ENCODE measurements at places on chromosomes 1 and 21.

- DNase-seq = peak; percentile 52
Measured at GRCh38 chr1:27360159-27361043, 6.4 kb downstream of the MAP3K6 start.

GRCh38 chr1:247298124-247298481, 33.6 kb downstream of the ZNF496 start:
- no peak for DNase-seq

- DNase-seq = no peak
Measured at GRCh38 chr1:77271852-77272580, 9.8 kb upstream of the AK5 start.

DNA sequence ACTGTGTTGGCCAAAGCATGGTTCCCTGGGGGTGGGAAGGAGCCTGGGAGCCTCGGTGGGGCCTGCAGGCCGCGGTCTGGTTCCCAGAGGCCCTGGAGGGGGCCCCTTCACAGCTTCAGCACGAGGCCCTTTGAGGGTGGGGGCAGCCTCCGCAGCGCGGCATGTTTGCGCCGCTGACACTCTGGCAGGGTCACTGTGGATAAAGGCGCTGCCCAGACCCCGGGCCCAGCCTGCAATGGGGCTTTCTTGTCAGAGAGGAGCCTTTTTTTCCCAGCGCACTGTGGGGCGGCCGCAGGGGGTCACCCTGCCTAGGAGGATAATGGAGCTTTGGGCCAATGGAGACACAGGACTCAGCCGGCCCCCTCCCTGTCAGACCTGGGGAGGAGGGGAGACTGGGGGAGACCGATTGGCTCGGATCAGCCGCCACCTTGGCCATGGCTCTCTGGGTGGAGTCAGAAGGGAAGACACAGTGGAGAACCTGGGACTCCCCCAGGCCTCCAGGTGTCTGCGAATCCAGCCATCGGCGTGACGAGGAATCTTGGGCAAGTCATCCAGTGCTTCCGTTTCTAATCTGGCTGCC, 26.0 kb downstream of the EPHB2 start:
- no peak for DNase-seq

DNA sequence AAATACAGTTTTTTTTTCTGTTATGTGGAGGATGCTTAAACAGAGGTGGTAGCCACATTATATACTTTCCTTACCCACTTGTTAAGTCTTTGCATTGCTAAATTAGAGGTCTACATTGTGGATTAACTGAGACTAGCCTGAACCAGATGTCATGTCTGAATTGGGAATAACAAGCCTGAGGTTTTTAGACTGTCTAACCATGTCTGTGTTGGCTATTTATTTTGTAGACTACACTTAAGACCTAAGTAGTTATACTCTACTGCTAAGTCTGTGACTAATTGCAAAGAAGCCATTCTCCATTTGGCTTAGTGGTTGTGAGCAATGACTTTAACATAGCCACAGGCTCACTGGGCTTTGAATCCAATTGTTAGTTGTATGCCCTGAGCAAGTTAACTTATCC, 45.4 kb downstream of the CDC14A start:
- DNase-seq = no peak

DNA sequence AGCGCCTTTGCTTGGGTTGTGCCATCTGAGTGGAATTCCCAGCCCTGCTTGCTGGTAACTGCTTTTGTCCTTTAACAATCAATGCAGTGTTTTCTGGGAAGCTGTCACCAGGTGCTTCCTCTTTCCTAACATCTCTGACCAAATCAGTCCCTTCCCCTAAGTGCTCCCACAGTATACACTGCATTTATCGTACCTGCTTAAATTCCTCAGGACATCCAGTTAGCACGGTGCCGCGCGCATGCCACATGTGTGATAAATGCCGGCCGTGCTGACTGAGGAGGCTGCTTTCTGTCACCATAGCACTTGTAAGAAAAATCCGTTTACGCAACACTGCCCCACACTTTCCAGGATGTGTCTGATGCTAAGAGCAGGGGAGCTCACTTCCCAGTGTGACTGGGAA, 115.4 kb downstream of the BCAR3 start:
- DNase-seq = no peak

GRCh38 chr1:194004146-194004545, 817.7 kb upstream of the B3GALT2 start:
- no peak for DNase-seq

DNA sequence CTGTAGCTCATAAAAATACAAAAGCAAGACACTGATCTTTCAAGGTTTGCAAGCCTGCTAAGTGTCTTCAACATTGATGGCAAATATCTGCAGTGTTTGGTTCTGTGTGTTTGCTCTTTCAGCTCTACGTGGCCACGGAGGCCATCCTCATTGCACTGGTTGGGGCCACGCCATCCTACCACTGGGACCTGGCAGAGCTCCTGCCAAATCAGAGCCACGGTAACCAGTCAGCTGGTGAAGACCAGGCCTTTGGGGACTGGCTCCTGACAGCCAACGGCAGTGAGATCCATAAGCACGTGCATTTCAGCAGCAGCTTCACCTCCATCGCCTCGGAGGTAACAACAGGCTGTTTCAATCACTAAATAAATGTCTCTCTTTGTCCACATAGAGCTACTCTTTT, 15.6 kb downstream of the SLC22A15 start:
- no peak for DNase-seq
